Substantia nigra (tissue), 51 donors: ENCODE measurements at places on chromosomes 3 and 15.

DNA sequence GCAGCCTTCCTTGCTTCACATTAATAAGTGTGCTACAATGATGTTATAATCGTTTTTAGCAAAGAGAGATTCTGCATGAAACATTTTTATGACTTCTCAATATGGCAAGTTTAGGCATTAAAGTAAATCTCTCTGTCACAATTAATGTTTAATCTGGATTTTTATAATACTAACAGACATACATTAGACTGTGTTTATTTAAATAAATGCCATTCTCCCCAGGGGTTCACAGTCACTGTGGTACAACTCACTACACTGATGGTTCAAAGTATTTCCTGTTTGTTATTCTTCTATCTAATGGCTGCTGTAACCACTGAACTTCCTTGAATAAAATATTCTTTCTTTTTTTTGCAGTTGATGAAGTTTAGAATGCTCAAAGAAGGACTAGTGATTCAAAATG is 59.0 kb downstream of the SLC12A1 start:
- no peak for DNase-seq

DNA sequence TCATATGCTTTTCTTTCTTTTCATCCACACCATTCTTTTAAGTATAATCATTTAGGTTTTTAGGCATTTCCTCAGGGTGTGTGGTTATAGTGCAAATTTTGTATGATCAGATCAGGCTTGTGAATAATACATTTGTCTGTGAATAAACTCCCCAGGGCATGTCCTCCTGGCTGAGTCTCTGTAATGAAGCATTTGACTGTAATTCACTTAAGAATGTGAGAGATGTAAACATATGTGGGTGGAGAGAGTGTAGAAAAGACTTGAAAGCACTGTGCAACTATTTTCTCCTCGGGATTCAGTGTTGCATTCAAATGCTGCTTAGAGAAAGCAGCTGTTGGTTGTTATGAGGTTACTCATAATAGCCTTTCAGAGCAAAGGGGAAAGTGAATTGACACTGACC is 996.5 kb downstream of the TUSC7 start:
- DNase-seq, result no peak

DNA sequence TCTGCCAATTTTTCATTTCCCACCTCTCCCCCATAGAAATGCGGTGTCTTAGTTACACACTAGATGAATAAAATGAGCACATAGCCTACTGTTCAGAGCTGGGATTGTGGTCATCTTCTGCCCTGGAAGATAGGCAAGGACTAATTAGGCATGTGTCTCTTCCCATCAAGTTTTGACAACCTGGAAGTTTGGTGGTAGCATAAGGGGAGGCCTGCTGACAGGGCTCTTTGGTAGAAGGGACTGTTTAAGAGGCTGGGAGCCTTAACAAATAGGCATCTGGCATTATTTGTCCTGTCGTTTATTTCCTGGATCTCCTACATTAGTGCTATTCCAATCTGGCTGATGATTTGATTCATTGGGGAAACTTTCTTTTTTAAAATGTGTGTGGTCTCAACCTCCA is 512.3 kb downstream of the ZNF385D start:
- DNase-seq, result no peak

- no peak for DNase-seq
Observed at GRCh38 chr3:30308131-30308530, 298.3 kb upstream of the TGFBR2 start.

DNA sequence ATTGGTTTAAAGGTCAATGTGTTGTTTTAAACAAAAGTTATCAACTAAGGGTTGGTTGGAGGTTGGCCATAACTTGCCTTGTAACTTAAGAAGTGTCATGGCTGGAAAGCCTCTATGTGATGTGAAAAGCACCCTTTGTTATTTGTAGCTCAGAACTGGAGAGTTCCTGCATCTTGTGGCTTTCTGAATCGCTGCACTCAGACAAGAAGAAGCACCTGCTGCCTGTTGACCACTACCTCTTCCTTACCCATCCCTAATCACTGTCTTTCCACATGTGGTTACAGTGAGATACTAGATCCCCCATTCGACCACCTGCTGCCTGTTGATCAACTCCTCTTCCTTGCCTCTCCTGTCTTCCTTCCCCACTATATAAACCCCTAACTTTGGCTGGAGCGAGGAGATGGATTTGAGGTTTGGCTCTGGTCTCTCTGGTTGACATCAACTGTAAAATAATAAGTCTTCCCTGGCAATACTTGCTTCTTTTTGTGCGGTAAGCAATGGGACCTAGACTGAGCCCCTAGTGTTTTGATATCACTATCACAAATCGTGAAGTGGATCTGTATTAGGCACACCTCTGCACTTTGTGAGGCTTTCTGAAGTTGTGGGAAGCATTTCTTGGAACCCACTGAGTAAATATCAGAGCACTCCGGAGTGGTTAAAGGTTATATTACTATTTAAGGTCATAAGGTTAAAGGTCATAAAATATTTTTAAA is 13.8 kb downstream of the RPL39L start:
- DNase-seq, result no peak

- DNase-seq, result no peak
Observed at GRCh38 chr3:173703771-173704170, 306.2 kb downstream of the NLGN1 start.

DNA sequence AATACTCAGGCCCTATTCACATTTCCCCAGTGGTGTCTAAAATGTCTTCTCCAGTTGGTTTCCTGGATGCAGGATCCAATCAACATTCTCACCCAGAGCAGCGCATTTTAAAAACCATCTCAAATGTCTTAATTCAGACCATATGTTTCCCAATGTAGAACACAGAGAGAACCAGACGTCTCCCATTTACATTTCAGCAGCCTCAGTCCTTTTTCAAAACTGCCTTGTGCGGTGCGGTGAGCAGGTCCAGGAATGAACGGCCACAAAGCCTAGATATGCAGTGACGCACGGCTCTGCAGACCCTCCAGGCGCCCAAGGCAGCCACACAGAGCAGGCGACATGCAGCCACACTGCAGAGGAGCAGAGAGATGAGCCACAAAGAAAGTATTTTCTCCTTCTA is 66.1 kb upstream of the MEX3B start:
- DNase-seq, result no peak

- DNase-seq, result no peak
Observed at GRCh38 chr3:39434574-39434973, 28.1 kb downstream of the RPSA start.

DNA sequence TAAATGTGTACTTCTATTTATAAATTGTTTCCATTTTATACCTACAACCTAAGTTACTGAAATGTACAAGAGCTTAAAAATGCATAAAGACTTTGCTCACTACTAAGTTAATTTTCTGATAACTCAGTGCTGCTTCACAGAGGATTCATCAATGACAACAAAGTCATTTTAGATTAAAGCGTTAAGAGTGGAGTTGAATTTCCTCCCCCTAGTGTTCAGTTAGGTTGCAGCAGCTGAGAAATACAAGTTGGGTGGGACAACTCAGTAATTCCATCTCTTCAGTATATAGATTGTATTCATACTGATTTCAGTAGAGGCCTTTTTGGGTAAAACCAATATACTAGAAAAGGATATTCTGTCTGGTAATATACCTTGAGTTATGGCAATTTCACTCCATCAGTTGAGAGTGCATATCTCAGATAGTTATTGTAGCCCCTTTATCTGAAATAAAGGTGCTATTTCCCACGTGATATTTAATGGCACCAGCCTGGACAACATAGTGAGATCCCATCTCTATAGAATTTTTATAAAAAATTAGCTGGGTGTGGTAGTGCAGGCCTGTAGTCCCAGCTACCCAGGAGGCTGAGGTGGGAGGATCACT is 6.9 kb upstream of the RPL35A start:
- no peak for DNase-seq

- DNase-seq, result no peak
Observed at GRCh38 chr3:31219131-31219843, 313.4 kb upstream of the STT3B start.

DNA sequence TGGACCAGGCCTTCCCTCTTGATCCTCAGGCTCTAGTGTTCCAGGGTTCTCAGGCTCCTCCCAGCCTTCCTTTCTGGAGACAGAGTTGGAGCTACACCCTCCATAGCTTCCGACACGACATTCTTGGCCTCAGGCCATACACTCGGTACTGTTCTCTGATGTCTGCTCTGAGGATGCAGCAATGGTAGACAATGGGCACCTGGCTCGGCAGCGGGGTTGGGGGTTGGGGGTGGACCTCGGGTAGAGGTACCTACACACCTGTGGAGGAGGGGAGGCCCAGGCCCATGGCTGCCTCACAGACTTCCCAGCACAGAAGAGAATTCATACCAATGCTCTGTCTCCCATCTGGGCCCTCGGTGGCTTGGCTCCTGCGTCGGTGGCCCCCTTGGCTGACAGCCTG is 21.4 kb downstream of the CCDC13 start:
- DNase-seq, result no peak

GRCh38 chr3:153626158-153626557 is 464.1 kb downstream of the RAP2B start:
- no peak for DNase-seq

DNA sequence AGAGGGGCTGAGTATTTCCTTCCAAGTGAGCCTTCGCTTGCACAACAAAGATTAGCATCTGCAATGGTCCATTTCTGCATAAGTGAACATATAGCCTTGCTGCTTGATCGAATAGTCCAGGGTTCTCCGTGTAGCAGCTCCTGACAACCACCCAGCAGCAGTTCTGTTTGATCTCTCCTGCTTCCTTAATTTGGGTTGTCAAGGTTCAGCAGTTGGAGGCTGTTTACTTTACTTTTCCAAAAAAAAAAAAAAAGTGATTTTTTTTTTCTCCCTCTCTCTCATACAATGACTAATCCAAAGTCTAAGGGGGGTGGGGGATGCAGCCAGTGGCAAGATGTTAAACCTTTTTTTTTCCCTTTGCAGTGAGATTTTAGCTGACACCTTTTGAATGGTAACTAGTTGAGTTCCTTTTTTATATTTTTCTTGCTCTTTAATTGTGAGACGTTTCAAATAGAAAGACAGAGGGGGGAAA is 3.6 kb downstream of the FOXP1 start:
- DNase-seq, result no peak

DNA sequence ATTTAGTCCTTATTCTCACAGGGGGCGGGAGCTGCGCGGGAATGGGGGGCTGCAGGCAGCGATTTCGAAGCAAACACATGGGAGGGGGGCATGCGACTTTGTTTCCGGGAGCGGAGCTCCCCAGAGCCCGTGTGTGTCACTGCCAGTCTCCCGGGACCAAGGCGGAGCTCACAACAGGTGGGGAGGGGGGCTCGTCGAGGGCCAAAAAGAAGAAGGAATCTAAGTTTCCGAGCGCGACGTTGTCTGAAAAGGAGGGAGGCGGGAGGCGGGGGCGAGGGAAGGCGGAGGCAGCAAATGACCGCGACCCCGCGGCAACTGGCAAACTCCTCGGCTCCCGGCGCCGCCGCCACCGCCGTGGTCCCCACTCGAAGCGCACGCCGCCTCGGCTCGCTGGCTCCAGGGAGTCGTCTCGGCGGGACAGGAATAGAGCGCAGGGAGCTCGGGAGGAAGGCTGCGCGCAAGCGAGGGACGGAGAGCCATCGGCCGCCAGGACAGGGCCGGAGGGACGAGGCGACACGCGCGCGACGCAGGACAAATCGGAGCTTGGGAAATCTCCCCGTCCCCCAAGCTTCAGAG is 1.4 kb downstream of the FOXP1 start:
- DNase-seq, result peak; percentile 31

- no peak for DNase-seq
Observed at GRCh38 chr3:193842029-193842798, 249.2 kb downstream of the OPA1 start.

- no peak for DNase-seq
Observed at GRCh38 chr3:103873021-103873420, 1438.2 kb downstream of the ZPLD1 start.

DNA sequence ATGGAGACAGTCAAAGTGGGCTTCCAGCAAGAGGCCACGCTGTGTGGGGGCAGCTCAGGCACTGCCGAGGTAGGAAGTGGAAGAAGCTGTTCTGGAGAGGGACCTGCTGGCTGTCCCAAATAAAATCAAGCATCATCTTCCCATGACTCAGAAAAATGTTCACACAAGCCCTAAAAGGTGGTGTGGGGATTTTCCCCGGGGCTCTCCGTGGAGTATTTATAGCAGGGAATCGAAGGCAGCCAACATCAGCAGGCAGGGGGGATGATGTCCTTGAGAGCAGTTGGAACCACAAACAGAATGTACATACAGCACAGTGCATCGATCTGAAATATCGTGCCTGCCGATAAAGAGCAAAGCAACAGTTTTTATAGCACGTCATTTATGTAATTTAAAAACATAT is 27.6 kb downstream of the PRR23E start:
- DNase-seq, result no peak

GRCh38 chr3:33159981-33160380 is 46.2 kb downstream of the CRTAP start:
- DNase-seq, result no peak

- DNase-seq, result no peak
Observed at GRCh38 chr3:117600112-117600511, 890.5 kb downstream of the TUSC7 start.

- DNase-seq, result peak; percentile 21
Observed at GRCh38 chr3:53816425-53816824, 29.8 kb downstream of the CHDH start.

DNA sequence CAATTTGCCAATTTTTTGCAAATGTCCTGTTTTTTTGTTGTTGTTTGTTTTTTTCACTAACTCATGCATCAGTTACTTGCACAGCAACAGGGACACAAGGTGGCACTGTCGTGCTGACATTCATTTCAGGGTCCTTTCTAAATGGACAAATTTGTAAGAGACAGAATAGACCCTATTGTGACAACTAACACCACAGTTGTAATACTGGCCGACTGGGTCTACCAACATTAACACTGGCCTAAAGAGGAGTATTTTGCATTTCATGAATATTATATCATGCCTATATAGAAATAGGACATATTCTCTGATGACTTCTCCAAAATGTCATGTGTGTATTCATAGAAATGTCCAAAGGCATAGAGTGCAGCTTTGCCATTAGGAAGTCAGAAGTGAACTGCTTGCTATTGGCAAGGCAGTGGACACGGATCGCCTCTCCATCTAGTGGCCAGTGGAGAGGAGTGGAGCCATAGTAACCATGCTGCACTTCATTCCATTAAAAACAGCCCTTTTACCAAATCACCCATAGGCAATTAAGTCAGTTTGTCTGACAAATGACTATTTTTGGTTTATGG is 54.8 kb downstream of the ZBTB20 start:
- DNase-seq, result peak; percentile 74

GRCh38 chr3:72698154-72698917 is 149.9 kb downstream of the SHQ1 start:
- DNase-seq, result no peak

- DNase-seq, result no peak
Observed at GRCh38 chr3:60514866-60515265, 736.4 kb downstream of the FHIT start.

GRCh38 chr3:11275926-11276325 is 3.7 kb downstream of the ATG7 start:
- no peak for DNase-seq

DNA sequence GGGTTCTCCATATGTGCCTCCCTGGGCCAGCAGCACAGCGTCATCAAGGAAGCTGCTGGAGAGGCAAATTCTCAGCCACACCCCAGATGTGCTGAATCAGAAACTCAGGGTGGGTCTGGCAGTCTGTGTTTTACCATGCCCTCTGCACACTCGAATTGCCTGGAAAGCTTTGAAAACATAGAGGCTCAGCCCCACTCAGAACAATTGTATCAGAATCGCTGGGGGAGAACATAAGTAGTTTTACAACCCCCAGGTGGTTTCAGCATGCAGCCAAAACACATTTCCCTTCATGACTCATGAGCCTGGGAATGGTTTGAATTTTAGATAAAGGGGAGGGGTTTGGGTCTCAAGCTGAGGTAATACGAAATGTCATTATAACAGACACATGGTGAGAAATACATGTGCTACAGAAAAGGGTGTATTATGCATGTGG is 9.6 kb downstream of the TGM4 start:
- DNase-seq, result no peak

GRCh38 chr15:101554115-101554915 is 64.8 kb upstream of the PCSK6 start:
- no peak for DNase-seq
